LNCaP clone FGC (cell line): ENCODE measurements at places on chromosomes 11 and 22.

- peak; percentile 78 for DNase-seq
Measured at GRCh38 chr11:102109896-102110760, at the start of gene YAP1. Gene YAP1 (plus strand): TSS chr11:102110447. CDS start chr11:102110849, 402 bp downstream.

DNA sequence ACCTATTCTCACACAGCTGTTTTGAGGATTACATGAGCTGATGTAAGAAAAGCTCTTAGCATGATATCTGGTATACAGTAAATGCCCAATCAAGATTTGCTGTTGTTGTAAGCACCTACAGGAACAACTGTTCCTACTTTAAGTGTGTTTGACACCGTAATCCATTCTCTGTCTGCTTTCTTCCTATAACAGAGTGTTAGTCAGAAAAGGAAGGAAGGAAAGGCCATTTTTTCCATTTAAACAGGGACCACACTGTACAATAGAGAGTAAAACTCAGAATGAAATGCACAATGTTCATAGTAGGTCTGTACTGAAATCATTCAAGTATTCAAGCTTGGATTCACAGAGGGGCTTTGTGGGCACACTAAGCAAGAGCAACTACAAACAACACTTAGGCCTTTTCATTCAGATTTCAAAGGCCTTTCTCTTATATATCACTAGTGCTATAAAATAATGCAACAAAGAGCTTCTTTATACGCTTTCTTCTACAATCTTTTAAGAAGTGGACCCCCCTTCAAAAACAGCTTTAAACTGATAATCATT, 21.5 kb downstream of the MTCH2 start:
- no peak for DNase-seq

DNA sequence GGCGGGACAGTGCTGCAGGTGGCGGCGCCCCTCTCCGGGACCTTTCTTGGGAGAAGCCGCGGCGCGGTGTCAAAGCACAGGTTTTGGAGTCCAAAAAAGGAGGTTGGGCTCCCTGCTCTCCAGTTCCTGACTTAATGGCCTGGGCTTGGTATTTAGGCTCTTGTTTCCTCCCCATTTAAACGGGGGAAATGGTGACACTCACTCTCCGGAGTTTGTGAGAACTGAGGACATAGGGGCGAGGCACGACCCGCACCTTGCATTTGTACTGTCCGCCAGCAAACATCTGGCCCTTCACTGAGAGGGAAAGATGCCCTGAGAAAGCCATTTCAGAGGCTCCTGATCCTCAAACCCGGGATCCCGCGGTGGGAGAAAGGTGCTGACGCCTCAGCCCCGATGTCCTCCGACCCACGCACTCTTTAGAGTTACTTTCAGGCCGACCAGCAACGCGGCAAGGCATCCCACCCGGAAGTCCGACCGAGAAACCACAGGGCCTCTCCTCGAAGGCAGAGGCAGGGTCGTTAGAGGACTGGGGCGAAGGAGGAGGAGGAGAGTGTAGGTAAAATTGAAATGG, 2.9 kb upstream of the WDR74 start:
- DNase-seq, result no peak

GRCh38 chr11:105130189-105130813, 9.3 kb downstream of the CARD18 start:
- DNase-seq, result no peak

- no peak for DNase-seq
Measured at GRCh38 chr11:40877981-40878380, 581.5 kb downstream of the LRRC4C start.

DNA sequence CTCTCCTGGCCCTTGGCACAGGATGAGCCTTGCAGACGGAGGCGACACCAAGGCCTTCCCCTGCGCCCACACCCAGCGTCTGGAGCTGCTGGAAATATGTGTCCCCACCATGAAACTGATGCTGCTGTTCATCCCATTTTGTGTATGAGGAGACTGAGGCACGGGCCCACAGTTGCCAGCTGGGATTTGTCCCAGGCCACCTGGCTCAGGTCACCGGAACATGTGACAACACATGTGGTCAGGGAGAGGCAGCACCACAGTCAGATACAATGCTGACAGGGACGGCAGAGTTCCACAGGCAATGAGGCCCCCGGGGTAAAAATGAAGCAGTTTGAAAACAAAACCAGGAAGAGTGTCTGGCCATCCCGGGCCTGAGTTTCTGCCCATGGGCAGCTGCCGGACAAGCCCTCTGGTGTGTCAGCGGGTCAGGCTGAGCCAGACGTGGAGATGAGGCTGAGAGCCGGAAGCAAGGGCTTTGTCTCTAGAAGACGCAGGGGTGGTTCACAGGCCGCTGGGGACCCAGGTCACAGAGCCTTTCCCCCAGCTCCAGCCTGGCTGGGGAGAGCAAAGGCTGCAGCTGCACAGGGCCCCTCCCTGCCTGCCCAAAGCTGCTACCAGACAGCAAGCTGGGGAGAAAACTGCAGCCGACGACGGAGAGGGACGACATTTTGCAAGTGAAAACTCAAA, 80.7 kb downstream of the CDKN1C start:
- DNase-seq, result no peak

GRCh38 chr11:28834877-28835276, 726.7 kb downstream of the METTL15 start:
- no peak for DNase-seq

- DNase-seq, result no peak
Measured at GRCh38 chr11:119108857-119109221, 1.7 kb downstream of the C2CD2L start.

GRCh38 chr11:19499026-19499669, 213.5 kb upstream of the NAV2 start:
- DNase-seq, result no peak

DNA sequence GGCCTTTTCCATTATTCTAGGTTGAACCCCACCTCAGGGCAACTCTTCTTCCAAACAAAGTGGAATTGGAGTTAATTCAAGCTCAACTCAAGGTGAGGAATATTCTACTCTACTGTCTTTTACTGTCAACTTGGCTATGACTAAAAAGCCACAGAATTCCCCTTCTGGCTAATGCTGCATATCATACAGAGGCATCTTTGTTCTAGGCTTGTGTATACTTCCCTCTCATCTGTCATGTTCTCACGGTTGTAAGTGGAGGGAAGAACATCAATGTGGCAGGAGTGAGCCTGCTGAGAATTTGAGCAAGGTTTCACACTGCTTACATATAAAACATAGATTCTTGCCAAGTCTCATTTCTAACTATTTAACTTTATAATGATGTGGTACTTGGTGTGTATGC, 921.4 kb upstream of the CNTN5 start:
- DNase-seq, result no peak

GRCh38 chr11:34466802-34467488, 28.2 kb downstream of the CAT start:
- no peak for DNase-seq

DNA sequence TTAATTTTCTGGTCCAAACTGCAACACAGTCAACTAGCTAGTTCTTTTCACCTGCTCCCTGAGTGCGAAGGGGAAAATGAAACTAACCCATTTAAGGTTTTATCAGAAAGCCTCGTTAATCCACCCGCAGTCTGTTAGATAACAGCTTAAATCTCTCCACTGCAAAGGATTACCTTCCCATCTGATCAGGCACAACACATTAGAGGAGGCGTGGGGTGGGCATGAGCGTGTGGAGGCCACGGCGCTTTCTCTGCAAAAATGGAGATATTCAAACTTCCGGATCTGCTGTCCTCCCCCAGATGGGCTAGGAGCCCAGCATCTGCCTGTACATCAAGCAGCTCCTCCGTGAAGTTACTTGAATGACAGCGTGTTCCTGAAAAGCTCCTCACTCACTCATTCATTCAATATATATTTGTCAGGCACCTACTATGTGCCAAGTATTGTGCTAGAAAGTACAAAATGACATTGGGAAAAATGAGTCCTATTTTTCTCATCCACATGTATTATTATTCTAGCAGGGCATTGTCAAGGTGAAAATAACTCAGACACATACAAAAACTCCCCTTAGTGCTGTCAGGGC, 13.5 kb upstream of the ANKK1 start:
- DNase-seq, result no peak

- no peak for DNase-seq
Measured at GRCh38 chr22:26485013-26485412, 1.3 kb downstream of the SRRD start.

DNA sequence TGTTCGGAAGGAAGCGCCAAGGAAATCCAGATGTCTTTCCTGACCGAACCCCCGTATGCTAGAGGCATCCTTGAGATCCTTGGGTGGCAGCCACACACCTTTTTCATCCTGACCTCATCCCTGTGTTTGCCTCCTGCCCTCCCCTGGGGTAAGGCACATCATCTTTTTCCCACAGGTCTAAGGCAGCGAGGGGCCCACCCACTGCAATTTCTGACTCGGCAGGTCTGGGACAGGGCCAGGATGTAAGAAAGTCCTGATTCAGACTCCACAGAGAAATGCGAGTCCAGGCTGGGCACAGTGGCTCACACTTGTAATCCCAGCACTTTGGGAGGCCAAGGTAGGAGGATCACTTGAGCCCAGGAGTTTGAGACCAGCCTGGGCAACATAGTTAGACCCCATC, 10.5 kb downstream of the ZMAT5 start:
- no peak for DNase-seq

- no peak for DNase-seq
Measured at GRCh38 chr22:37260901-37261336, 16.9 kb upstream of the RAC2 start.

DNA sequence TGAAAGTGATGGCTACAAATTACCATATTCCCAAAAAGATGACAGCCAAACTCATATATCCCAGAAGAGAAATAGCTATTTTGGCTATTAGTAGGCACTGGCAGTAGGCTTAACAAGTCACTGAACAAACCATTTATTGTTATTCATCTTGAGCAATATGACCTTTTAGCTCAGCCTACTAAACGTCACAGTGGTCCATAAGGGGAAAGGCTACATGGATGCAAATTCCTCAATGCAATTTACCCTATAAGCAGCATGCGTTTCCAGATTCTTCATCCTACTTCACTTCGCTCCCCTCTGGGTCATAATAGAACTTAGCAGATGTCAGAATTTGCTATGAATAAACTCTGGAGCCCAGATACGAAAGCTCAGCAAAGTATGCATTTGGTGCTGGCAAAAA, 114.0 kb downstream of the SIK3 start:
- no peak for DNase-seq

GRCh38 chr11:28794405-28794804, 686.2 kb downstream of the METTL15 start:
- no peak for DNase-seq

GRCh38 chr11:96925862-96926261, 536.0 kb downstream of the JRKL start:
- no peak for DNase-seq

- DNase-seq, result no peak
Measured at GRCh38 chr22:35394011-35394312, 6.0 kb upstream of the MCM5 start.

DNA sequence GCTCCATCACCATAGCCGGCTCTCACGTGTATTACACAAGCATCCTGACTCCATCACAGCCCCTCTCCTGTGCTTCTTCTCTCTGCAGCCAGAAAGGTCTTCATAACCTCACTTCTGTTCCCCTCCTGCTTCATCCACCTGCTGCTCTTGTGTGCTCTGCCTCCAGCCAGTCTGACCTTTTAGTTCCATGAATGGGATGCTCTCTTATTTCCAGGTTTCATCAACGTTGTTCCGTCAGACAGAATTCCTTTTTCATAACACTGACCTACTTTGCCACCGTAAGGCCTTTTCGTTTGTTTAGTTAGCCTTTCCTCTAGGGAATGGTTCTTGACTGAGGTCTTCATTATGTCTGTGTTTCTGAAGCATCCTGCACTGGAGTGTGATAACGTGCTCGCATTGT, 18.8 kb downstream of the GRAMD1B start:
- DNase-seq, result no peak

DNA sequence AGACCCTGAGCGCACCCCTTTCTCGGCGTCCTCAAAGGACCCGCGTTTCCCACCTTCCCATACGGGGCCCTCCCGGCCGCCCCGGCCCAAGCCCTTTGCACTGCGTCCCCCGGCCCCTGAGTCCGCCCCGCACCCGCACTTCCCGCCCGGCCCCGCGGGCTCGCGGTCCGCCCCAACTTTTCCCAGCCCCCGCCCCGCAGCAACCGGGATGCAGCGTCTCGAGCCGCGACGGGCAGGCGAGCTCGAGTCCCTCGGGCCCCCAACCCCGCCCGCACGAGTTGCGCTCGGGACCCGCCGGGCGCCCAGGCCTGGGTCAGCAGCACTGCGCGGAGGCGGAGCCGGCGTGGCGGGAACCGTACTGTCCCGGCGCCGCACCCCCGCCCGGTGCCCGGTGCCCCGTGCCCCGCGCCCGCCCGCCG, 371 bp downstream of the SMCO4 start:
- DNase-seq, result no peak

- no peak for DNase-seq
Measured at GRCh38 chr22:24683691-24684090, 80.7 kb downstream of the GGT1 start.

- DNase-seq, result no peak
Measured at GRCh38 chr11:104465321-104465720, 301.4 kb upstream of the PDGFD start.

GRCh38 chr11:35100013-35100383, 39.0 kb upstream of the CD44 start:
- DNase-seq, result no peak

DNA sequence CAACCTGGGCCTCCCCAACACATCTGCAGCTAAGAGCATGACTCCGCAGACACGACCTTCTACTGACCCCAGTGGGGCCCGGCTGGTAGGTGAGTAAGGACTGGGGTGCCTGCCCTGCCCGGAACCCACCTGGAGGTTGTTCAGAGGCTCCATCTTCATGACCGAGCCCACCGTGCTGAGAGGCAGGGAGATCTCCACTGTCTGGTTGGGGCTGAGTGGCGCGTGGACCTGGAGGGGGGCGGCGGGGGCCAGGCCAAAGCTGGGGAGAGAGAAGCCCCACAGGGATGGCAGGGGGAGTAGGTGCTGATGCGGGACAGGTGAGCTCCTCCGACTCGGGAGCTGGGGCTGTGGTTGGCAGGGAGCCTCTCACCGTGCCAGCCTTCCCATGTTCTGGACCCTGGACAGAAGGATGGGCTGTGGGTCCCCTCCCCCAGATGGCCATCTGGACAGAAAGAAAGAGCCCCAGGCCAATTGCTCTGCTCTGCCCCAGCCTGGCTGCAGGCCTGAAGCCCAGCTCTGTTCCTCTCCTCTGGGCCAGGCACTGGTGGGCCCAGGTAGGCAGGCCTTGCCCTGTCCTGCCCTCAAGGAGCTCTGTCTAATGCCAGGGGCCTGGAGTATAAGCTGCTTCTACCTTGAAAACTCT, 16.3 kb upstream of the RASL10A start:
- no peak for DNase-seq

- DNase-seq, result no peak
Measured at GRCh38 chr22:31707519-31707918, 42.4 kb downstream of the PRR14L start.

DNA sequence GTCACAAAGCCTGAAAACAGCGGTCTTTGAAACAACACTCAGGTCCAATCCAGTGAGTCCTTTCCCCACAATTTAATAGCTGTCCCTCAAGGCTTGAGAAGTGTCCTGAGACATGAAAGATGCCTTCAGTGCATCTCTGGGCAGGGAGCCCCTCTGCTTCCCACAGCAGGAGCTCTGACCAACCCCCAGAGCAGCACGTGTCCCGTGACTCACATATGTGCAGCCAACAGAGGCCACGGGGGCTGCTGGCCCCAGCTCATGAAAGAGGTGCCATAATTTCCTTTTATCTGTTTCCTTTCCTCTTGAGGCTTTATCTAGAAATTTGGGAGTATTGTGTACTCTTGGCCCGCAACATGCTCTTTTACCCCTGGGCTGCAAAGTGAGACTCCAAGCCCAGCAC, 33.2 kb upstream of the LMO1 start:
- DNase-seq, result no peak

GRCh38 chr22:39177791-39178190, 25.3 kb upstream of the CBX7 start:
- no peak for DNase-seq

GRCh38 chr11:15969281-15969680, 387.1 kb downstream of the SOX6 start:
- DNase-seq, result no peak
